ENCODE measurements at places on chromosomes 6 and 20.

DNA sequence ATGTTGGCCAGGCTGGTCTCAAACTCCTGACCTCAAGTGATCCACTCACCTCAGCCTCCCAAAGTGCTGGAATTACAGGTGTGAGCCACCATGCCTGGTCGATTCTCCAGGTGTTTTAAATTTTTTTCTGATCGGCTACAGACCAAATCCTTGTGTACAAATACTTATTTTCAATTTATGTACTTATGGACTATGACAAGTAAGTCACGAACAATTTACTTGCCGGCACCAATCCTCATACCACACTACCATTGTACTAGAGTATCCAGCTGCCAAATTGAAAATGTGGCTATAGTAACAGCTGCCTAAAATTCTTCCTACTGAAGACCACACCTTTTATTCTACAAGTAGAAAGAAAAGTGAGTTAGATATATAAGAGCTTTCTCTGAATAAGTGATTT, 26.9 kb downstream of the LIN28B start:
- DNase-seq = no peak

DNA sequence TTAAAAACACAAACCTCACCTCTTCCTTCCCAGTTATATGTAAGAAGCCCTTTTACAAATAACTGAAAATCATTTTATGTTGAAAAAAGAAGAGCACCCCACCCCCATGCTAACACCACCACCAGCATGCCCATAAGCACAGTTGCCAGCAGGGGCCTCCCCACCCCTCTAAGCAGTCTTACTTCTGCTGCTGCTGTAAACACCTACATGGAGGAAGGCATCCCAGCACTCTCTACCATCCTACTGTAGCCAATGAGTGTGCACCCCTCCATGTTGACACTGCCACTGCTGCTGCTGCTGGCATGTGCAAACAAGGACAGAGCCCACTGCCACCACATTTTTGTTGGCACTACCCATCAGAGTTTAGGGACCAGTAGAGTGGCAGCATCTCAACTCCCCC, 49.6 kb upstream of the PHIP start:
- no peak for DNase-seq

- no peak for DNase-seq
Measured at GRCh38 chr20:5327356-5327755, 10.6 kb upstream of the PROKR2 start.

DNA sequence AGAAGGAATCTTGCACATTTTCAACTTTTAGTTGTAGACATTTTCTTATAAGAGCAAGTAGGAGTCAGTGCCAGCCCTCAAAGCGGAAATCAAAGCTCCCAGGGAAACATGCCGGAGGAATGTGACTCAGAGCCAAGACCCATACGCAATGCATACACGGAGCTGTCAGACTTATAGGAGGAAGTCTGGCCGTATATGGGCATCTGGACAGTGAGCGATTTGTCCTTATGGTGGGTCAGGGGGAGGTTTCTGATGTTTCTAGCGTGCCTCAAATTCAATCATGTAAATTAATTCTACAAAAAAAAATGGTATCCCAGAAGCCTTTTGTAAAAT, 3.6 kb upstream of the CCN2 start:
- peak; percentile 97 for DNase-seq

GRCh38 chr6:166997768-166998255, 1.4 kb upstream of the CEP43 start:
- peak; percentile 87 for DNase-seq

- no peak for DNase-seq
Measured at GRCh38 chr20:23436681-23437080, 2.8 kb upstream of the CSTL1 start.

GRCh38 chr6:168192901-168193815, 114.1 kb upstream of the FRMD1 start:
- DNase-seq = no peak

DNA sequence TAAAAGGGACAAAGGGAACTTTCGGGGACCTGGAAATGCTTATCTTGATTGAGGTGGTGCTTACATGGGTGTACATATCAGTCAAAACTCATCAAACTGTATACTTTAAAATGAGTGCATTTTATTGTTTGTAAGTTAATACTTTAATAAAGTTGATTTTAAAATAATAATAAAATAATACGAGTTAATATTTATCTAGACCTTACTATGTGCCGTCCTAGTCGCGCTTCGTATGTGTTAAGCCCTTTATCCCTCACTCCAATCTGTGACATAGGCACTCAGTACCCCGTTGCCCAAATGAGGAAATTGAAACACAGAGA, 47.5 kb downstream of the PDYN start:
- DNase-seq = no peak

- DNase-seq = peak; percentile 49
Measured at GRCh38 chr6:28597217-28597835, 71.6 kb downstream of the GPX5 start.

- no peak for DNase-seq
Measured at GRCh38 chr6:41675176-41675775, 37.0 kb downstream of the MDFI start.

- DNase-seq = no peak
Measured at GRCh38 chr20:64114356-64114971, 7.1 kb upstream of the NPBWR2 start.
